ENCODE measurements at places on chromosomes 4 and X.

DNA sequence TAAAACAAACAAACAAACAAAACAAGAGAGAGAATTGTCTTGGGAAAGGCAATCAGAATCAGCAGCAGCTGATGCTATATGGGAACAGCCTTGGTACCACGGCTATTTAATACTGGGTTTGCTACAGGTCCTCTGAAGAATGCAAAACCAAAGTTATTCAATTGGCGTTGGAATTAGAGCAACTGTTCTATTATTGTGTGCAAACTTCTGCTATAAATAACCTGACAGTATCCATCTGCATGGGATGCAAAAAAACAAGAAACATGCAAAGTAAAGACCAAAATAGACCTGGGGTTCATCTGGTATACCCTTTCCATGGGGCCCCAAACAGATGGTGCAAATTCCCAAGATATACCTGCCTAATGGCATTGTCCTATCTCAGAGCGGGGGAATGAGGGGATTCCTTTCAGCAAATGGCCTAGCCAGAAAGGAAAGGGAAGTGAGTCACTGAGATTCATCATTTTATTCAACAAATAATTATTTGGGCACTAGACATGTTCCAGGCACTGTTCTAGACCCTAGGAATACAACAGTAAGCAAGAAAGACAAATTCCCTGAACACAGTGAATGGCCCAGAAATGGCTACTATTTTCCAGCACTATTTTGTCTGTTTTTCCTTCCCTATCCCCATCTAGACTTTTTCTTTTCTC is 268.9 kb downstream of the FBXW7 start:
- DNase-seq, result no peak

GRCh38 chr4:149555799-149556198 is 259.8 kb downstream of the IQCM start:
- DNase-seq, result no peak

DNA sequence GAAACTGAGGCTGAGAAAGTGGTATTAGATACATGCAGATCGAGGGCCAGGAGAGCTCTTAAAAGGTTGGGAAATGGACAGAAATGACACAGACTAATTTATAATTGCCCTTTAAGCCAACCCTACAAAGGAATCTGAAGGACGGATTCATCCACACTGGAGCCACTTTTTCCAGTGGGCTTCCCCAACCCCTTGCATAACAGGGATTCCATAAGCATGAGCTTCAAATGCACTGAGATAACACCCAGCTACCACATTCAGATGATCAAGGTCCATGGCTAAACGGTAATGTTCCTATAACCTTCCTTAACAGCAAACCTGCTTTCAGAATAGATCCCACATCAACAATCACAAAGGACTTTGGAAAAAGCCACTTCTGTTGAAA is 34.2 kb downstream of the PLAC1 start:
- no peak for DNase-seq

DNA sequence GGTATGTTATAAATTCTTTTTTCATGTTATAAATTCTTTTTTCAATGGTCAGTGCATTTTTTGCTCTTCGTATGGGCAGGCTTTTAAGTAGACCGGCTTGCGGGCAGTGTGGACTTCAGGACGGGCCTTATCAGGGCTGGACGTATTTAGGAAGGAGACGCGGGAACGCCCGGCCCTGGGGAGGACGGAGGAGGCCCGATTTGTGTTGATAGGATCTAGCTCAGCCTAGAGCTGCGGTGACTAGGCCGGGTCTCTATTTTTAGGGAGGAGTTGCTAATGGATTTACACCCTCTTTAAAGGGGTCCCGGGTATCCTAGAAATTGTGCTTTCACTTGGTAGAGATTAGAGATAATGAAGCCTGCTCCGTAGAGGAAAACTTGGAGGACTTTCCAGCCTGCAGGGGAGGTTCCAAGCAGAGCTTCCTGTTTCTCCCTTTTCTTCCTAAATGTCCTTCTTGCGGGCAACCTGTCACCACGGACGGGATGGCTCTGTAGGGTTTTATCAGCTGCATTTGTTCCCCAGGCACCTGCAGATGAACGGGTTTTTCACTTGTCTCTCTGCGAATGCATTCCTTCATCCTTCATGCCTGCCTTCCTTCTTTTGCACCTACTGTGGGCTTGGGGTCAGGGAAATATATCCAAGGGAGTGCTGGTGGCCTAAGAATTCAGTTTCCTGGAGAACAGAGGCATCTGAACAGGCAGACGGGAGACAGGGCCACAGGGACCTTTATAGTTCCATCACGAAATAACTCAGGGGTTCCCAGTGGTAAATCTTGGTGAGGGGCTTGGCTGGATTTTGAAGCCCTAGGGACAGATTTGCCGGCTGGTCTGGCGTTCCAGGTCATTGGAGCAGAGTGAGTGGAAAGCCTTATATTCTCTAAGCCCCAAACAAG is 1.4 kb downstream of the CD99 start:
- DNase-seq, result no peak

- DNase-seq, result no peak
These were observed 20.0 kb downstream of the MORF4L2 start for GRCh38 chrX:103666202-103667107.

GRCh38 chrX:1534301-1535168 is 2.5 kb downstream of the P2RY8 start:
- no peak for DNase-seq

DNA sequence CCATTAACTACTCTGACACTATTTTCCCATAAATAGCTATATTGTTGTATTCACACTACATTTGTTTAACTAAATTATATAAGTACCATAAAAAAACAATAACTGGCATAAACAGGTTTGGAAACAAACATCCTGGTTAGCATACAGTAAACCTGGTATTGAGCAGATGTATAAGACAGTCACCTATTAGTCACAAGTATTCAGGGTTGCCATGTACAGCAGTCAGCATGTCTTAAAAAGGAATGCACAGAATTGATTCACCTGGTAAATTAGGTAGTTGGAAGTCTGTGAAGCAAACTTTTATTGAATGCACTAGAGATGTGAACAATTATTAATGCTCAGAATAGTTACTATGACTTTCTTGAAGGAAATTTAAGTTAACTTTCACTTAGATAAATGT is 137.9 kb downstream of the FAM13A start:
- no peak for DNase-seq

DNA sequence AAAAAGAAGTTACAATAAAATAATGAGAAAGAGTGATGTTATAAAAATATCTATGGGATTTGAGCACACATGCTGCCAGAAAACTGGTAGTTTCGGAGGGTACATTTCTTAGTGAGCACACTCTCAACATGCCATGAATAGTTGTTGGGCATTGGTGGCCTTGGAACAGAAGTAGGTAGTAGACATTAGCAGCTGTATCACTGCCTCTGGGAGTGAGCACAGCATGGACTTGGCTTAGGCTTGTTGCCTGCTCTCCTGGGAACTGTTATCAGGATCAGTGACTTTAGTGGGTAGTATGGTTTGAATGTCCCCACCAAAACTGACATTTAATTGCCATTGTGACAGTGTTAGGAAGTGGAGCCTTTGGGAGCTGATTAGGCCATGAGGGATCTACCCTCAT is 13.3 kb upstream of the PDLIM3 start:
- DNase-seq, result no peak

DNA sequence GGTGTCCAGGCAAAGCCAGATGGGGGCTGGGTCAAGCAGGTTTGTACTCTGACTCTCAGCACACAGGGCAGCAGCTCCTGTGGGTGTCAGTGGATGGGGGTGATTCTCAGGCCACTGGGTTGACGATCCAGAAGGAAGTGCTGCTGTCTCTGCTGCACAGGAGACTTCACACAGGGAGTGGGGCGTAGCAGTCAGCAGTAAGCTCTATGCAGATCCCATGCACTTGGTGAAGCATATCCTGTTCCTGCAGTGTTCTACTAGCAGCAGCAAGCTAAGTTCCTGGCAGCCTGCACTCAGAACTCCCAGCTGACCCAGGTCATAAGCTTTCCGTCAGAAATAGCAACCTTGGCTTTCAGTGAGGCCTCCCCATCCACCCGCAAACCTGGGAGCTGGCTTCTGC is 117.6 kb upstream of the NDST3 start:
- DNase-seq, result no peak

DNA sequence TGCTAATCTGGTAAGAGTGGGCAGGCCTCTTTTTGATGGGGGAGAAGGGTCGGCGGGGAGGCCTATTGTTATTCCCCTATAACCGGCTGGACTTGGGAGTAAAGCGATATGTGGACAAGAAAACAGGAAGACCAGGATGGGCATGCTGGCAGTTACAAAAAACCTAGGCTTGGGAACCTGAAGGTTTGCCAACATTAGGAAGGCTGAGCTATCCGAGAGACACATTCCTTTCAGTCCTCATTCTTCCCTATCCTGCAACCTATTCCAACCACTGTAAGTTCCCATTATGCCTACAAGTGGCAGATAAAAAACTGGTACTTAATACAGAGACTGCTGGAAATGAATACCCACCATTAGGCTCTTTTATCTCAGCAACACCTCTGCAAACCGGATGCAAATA is 32.4 kb upstream of the CT47C1 start:
- DNase-seq, result no peak

- no peak for DNase-seq
These were observed 5.6 kb upstream of the STPG2 start for GRCh38 chr4:98148856-98149255.

GRCh38 chr4:39548425-39549067 is 21.3 kb upstream of the UGDH start:
- no peak for DNase-seq

DNA sequence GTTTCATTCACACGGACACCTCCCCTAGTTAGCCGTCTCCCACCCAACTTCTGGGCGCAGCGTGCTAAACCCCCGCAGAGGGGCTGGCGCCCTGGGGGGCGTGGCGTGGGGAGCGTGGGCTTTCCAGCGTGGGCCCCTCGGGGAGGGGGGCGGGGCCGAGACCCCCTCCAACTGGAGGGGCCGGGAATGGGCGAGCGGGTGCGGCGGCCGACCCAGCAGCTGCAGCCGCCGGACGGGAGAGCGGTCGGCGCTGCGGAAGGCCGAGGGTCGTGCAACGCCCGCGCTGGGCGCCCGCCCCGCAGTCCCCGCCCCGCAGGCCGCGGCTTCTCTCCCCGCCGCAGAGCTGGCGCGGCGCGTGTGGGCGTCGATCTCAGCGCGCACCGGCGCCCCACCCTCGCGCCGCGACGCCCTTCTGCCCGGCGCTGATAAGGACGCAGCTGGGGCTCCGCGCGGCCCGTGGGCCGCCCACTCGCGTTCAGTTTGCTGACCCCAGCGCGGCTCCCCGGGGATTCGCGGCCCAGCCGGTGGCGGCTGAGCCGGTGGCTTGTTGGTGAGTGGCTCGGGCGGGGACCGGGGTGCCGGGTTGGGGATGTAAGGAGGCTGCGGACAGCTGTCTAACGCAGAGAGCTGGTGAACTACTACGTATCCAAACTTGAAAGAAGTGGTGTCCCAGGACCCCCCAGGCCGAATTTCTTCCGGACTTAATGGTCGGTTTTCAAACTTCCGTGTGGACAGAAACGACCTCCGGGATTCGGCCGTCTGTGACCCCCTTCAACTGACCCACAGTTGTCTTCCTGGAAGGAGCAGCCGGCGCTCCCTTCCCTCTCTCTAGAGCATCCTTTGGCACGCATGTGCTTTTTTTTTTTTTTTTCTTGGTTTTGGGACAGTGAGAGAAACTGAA is 1.5 kb downstream of the FHDC1 start:
- DNase-seq, result no peak

DNA sequence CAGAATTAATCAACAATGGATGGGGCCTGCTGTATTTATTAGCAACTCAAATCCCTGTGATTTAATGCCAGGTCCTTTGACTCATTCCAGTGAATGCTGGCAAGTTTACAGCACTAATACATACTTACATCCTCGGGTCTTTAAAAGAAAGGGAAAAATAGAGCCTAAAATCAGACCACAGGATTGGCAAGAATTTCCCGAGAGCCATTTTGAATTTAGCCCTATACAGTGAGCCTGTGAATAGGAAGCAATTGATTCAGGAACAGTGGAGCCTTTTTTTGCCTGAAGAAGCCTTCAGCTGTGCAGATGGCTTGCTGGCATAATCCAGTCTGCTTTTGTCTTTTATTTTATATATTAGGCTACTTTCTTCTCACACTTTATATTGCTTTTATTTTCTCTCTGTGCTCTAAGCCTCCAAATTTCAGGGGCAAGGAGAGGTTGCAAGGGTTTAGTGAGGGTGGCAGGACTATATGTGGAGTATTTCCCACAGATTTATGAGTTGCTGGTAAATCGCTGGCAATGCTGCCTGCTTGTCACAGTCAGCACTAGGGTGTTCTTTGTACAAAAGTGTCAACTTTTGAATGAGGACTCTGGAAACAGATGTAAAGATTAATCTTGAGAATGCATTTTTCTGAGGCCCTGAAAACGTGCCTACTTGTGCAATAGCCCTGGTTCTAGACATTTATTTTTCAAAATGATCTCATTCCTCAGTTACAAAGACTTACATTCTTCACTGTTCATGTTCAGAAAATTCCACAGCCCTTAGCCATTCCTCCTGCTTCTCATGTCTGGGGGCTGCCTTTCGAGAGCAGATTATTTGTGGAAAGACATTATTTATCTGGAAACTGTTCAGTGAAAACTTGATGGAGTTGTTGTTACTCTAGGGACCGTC is 303.5 kb downstream of the SPRY1 start:
- DNase-seq, result no peak

DNA sequence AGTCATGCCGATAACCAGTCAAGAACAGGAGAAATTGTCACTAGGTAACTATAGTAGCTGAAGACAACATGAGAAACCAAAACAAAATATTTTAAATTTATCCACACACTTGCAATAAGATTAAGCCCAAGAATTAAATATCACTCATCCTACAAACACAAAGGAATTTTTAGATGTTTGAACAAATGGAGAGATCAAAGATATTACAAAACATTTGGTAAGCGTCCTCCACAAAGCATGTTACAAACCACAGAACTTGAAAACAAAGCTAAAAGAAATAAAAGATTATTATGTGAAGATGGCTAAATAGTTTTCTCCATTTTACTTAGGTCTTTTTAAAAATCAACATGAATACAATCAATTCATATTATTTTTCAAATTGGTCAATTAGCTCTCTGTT is 631.9 kb upstream of the INTU start:
- DNase-seq, result no peak

DNA sequence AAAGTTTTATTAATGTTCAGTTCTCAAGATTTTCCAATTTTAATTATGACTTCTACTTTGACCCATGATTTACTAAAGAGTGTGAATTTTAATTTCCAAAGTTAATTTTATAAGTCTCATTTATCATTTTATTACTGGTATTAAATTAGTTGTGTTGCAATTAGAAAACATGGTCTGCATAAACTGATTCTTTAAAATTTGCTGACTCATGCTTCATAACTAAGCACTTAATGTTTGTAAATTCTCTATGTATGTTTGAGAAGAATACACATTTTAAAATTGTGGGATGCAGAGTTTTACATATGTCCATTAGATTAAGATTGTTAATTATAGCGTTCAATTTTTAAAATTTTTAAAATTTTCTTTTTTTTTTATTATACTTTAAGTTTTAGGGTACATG is 20.2 kb upstream of the UCHL1 start:
- no peak for DNase-seq

GRCh38 chrX:99301990-99302389 is 1108.1 kb downstream of the PCDH19 start:
- DNase-seq, result no peak

DNA sequence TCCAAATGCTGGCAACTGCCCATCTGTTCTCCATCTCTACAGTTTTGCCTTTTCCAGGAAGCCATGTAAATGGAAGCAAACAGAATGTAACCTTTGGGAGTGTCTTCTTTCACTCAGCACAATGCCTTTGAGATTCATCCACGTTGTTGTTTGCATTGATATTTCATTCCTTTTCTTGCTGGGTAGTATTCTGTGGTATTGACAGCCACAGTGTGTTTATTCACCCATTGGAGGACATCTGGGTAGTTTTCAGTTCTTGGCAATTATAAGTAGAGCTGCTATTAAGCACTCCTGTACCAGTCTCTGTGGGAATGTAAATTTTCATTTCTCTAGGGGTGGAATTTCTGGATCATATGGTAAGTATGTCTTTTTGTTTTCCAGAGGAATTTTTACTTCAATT is 194.3 kb upstream of the RPS6KA3 start:
- no peak for DNase-seq
